ENCODE measurements at places on chromosomes 11 and 22.

DNA sequence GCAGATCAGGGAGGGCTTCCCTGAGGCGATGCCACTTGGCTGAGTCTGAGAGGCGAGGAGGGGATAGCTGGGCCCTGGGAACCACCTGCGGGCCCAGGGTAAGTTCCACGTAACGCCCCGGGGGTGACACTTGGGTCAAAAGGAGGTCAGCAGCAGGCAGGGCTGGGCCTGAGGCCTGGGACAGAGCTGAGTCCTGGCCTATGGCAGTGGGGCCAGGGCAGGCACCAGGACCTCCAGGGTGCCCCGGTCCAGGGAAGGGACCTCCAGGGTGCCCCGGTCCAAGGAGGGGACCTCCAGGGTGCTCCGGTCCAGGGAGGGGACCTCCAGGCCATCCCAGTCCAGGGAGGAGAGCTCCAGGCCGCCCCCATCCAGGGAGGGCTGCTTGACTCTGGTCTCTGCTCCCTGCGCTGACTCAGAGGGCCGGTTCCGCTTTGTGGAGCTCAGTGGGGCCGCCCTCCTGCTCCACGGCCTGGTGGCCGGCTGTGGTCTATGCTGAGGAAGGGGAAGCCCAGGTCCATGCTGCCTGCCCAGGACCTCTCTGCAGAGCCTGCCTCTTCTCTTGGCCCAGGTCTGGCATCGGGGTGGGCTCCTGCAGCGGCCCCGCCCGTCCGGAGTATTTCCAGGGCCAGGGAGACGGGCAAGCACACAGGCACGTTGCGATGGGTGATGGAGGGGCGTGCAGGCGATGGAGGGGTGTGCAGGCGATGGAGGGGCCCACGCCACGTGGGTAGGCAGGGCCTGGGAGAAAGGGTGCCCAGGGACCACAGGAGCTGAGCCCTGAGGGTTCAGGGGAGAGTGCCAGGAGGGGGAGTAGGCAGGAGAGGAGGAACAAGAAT, 19.5 kb upstream of the WNT7B start:
- no peak overlapping the region for H3K4me3 ChIP-seq
- DNase-seq = no peak
- no peak overlapping the region for H3K27ac ChIP-seq
- H3K27me3 ChIP-seq = peaks cover 30% of the 10 kb centered on the region
- peaks cover 31% of the 10 kb centered on the region for H3K4me1 ChIP-seq

DNA sequence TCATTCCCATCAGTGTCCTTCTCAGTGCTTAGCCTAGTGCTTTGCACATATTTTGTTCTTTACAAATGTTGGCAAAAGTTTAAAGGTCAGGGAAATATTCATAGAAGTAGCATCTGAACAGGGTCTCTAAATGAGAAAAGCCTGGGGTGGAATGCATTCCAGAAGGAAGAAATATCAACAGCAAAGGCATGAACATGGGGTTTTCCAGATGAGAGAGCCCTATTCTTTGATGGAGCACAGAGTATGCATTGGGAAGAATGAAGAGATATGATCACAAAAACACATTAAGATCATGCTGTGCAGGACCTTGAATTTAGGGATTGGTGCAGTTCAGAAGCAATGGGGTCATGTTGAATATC, 140.2 kb downstream of the SNX19 start:
- peaks cover 34% of the 10 kb centered on the region for H3K4me1 ChIP-seq
- H3K27me3 ChIP-seq = no peaks in the 10 kb centered on the region
- no peak overlapping the region for H3K27ac ChIP-seq
- H3K36me3 ChIP-seq = peaks cover 8% of the 10 kb centered on the region
- DNase-seq = no peak

DNA sequence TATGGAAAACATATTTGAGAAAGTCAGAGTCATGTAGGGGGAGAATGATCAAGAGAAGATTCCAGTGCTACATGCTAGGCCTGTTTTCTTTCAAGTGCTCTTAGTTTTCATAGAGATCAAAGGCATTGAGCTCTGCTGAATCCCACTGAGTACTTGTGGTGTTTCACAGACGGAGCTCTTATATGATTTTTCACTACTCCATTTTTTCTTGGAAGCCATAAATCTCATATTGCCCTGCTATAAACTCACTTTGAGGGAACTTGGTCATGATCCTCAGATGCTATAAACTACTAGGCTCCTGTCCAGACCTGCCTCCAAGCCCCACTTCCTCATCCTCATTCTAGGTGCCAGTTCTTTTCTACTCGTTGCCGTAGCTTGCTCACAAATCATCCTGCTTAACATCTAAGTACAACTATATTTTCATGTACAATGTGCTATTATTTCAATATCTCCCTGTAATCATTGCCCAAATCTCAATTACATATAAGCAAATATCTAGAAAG, 180.8 kb upstream of the CCDC179 start:
- H3K27me3 ChIP-seq = no peaks in the 10 kb centered on the region
- H3K27ac ChIP-seq = no peak overlapping the region
- no peak overlapping the region for H3K4me3 ChIP-seq
- no peaks in the 10 kb centered on the region for H3K4me1 ChIP-seq
- DNase-seq = no peak

DNA sequence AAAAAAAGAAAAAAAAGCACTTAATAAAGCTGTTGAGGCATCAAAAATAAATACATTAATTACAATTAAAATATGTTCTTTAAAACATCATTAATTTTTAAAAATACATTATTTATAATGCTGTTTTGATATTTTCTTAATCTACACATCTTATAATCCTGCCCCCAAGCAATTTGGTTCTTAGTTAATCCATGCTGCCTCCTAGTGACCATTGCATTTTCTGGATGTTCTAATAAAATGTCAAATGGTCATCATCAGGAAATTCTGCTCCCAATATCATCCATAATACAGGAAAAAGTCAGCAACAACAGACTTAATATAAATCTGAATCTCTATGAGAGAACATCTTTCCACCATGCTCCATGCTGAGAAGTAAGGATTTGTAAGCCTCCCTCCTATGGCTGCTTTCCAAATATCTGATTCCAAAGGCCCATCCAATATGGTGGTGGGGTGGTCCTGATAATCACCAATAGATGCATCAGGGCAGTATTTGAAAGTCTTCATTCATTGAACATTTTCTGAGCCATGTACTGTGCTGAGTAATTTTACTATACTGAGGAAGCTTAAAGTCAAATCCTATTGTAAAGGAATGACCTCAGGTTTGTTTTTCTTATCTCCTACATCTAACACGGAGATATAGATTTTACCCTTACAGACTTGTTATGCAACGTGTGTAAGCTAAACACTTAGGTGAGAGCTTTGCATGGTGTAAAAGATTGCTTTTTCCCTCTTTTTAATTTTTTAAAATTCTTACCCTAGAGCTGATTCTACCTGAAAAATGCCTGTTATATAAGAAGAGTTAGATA, 124.7 kb upstream of the BMAL1 start:
- peaks cover 17% of the 10 kb centered on the region for H3K27me3 ChIP-seq
- no peak for DNase-seq
- no peaks in the 10 kb centered on the region for H3K4me1 ChIP-seq
- H3K4me3 ChIP-seq = no peak overlapping the region
- no peaks in the 10 kb centered on the region for H3K36me3 ChIP-seq

DNA sequence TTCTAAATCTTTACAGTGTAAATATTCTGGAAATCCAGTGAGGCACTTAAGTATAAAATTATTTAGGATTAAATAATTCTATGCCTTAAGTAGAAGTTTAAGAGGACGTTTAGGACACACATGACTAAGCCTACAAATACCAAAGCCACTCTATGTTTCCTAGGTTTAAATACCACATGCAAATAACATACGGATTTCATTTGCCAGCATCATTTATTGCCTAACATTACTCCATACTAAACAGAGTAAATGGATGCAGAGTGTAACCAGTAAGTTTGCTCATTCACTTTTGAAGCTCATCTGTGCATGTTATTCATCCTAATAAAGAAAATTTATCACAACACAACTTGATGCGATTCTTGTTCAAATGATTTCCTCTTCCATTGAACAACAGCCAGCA, 4.1 kb downstream of the BDNF start:
- peaks cover 46% of the 10 kb centered on the region for H3K4me1 ChIP-seq
- peaks cover 6% of the 10 kb centered on the region for H3K36me3 ChIP-seq
- no peak for DNase-seq
- H3K27ac ChIP-seq = no peak overlapping the region
- no peaks in the 10 kb centered on the region for H3K27me3 ChIP-seq
- peak overlapping the region; percentile 91 for H3K4me3 ChIP-seq

DNA sequence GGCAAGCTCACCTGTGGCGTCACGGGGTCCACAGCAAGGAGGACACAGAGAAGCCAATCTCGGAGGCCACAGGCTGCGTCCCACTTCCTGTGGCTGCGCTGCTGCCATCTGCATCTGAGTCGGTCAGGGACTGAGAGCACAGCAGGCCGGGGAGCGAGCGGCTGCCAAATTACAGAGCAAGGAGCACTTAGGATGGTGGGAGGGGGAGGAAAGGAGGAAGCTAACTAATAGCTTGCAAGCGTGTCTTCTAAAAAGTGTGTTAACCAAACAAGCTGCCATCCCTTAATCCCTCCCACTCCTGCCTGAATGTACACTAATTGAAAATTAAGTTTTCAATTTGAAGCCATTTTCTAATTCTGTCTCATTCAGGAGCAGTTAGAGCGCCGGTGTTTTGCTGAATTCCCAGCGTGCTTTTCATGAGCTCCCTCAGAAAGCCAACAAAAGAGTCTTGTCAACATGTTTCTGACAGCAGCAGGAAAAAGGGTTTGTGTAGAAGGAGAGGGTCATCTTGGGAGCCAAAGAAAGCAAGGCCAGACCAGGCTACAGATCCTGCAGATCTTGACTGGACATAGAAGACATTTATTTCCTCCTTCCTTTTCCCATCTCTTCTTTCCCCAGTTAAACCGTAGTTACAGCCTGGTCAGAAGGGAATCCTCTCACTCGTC, 42.4 kb upstream of the API5 start:
- DNase-seq = peak; percentile 30
- peak overlapping the region; percentile 34 for H3K27ac ChIP-seq
- no peaks in the 10 kb centered on the region for H3K36me3 ChIP-seq
- peak overlapping the region; percentile 37 for H3K4me3 ChIP-seq
- H3K27me3 ChIP-seq = peaks cover 15% of the 10 kb centered on the region

- H3K27me3 ChIP-seq = peaks cover 25% of the 10 kb centered on the region
- DNase-seq = peak; percentile 2
- H3K36me3 ChIP-seq = no peaks in the 10 kb centered on the region
- H3K27ac ChIP-seq = no peak overlapping the region
- no peaks in the 10 kb centered on the region for H3K4me1 ChIP-seq
These were observed 11.8 kb upstream of the PRODH start for GRCh38 chr22:18947905-18948304.

DNA sequence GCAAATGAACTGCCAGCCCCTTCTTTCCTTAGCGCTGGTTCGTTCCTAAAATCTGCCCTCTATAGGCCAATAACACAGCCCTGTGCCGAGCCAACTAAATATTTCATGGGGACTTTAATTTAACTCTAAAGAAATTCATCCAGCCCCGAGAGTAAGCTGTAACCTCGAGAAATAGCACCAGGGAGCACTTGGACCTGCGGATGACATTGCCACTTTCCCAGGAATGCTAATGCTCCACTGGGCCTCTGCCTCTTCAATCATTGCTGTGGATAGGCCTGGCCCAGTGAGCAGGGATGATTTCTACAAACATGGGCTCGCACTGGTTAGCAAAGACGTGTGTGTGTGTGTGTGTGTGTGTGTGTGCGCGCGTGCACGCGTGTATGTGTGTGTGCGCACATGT, 95.3 kb upstream of the TBCEL start:
- H3K4me1 ChIP-seq = peaks cover 59% of the 10 kb centered on the region
- H3K27ac ChIP-seq = no peak overlapping the region
- H3K4me3 ChIP-seq = no peak overlapping the region
- DNase-seq = no peak
- H3K36me3 ChIP-seq = no peaks in the 10 kb centered on the region

DNA sequence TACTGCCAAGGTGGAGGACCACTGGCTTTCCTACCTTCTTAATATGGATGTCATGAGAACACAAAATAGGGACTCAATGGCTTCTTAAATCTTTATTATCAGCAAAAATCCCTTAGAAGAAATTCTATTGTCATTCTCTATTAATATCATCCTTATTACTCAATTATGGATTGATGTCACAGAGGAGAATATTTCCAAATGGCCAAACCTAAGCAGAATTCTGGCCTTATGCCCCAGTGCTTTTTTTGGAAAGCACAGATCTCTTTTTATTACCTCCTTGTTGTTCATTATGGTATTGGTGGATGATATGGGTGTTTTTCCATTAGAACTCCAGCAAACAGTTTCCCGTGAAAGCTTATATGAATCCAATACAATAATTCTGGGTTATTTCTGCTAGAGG, 9.9 kb downstream of the CRTAM start:
- H3K27me3 ChIP-seq = peaks cover 7% of the 10 kb centered on the region
- peaks cover 34% of the 10 kb centered on the region for H3K4me1 ChIP-seq
- H3K27ac ChIP-seq = no peak overlapping the region

DNA sequence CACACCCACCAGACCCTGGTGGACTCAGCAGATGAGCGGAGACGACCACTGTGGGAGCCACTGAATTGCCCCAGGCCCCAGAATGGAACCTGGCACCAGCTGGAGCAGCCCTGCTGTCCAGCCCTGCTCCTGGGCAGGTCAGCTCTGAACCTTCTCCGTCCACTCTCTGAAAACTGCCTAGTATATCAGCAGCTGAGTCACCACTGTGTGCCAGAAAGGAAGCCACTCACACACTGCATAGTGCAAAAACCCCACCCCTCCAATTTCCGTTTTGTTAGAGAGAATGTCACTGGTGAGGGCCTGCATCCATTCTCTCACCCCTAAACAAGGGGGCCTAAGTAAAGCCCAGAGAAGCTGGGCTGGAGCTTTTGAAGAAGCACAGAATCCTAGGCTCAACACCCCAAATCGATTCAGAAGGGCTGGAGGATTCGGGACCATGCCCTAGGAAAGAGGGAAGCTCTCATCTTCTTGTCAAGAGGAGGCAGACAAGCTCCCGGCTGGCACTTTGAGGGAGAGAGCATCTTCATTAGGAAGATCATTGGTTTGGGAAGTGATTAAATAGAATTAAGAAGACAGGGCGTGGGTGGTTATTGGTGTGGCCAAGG, 44.5 kb downstream of the GALNT18 start:
- H3K27me3 ChIP-seq = peaks cover 5% of the 10 kb centered on the region
- H3K36me3 ChIP-seq = no peaks in the 10 kb centered on the region
- peaks cover 43% of the 10 kb centered on the region for H3K4me1 ChIP-seq
- no peak for DNase-seq

DNA sequence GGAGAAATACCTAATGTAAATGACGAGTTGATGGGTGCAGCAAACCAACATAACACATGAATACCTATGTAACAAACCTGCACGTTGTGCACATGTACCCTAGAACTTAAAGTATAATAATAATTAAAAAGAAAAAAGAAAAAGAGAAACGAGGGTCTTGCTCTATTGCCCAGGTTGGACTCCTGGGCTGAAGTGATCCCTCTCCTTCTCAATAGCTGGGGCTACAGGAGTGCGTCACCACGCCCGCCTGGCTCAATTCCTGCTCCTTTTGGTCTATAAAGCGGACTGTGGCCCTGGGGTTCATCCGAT, 521 bp upstream of the PTS start:
- H3K4me1 ChIP-seq = peaks cover 24% of the 10 kb centered on the region
- H3K36me3 ChIP-seq = peaks cover 26% of the 10 kb centered on the region
- peak overlapping the region; percentile 88 for H3K4me3 ChIP-seq
- no peak overlapping the region for H3K27ac ChIP-seq
- no peak for DNase-seq
- H3K27me3 ChIP-seq = peaks cover 18% of the 10 kb centered on the region
